Activated CD4-positive, CD25-positive, alpha-beta regulatory T cell (primary cell): ENCODE measurements at places on chromosomes 4 and X.

DNA sequence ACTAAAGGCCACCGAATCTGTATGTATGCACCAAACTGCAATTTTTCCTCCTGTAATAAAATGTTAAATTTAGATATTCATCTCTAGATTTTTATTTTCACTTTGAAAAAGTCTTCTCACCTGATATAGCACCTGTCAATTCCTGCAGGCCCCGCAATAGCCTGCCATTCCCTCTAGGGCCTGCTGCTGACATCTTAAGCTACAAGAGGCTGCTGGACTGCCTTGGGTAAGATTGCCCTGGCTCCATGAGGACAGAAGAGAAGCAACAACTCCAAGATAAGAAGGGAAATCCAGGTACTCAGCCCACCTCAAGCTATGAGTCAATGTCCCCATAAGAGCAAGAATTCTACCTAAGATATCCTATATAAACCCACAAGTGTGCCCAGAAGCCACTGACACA is 230.2 kb upstream of the AGTR2 start:
- no peak for DNase-seq

- DNase-seq: no peak
These were observed 31.4 kb upstream of the SETD7 start for GRCh38 chr4:139587446-139587845.

DNA sequence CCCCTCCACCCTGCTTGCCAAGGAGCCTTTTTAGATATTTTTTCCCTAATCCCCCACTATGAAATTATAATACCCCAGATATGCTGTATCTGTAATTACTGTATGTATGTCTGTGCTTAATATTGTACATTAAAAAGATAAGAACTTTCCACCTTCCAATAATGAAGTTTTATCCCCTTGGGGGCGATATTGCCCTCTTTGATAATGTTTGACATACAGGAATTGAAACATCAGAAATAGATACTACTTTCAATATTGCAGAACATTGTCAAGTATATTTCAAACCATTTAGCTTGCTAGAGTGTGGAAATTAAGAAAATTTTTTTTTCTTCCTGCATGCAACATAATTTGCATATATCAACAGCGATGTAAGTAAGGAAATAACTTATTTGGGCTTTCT is 58.9 kb downstream of the NAF1 start:
- no peak for DNase-seq

DNA sequence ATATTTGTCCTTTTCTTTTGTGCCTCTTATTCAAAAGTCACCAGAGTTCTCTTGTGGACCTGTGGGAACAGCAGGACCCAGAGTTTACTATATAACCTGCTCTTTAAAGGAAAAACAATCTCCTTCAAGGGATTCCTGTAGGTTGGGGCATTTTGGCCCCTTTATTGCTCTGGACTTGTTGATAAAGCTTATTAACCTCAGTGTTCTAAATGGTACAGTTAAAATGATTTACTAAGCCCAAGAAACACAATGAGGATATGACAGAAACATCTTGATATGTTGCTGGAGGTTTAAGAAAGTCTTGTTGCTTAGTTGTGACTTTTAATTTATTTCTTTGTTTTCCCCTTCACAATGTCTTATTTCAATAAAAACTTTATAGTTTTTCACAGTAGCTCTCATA is 46.8 kb downstream of the SLIT2 start:
- DNase-seq: no peak

- DNase-seq: no peak
These were observed 124.2 kb downstream of the C4orf51 start for GRCh38 chr4:145804116-145804515.

DNA sequence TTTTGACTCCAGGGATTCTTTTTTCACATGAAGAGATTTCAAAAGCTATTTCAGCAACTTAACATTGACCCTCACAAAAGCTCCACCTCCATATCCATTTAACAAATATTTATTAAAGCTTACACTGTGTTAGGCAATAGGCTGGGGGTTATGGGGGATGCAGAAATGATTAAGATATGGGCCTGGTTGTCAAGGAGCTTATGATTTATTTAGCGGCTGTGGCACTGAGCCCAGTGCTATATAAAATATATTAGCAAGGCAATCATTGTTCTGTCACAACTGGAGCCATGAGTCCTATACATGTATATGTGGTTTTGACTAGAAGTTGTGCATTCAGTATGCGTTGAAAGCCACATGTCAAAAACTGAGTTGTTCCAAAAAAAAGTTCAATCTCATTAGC is 131.1 kb downstream of the GPC3 start:
- DNase-seq: no peak

GRCh38 chr4:38344929-38345328 is 319.1 kb upstream of the KLF3 start:
- no peak for DNase-seq

GRCh38 chr4:158949099-158949498 is 153.8 kb upstream of the RAPGEF2 start:
- DNase-seq: no peak

DNA sequence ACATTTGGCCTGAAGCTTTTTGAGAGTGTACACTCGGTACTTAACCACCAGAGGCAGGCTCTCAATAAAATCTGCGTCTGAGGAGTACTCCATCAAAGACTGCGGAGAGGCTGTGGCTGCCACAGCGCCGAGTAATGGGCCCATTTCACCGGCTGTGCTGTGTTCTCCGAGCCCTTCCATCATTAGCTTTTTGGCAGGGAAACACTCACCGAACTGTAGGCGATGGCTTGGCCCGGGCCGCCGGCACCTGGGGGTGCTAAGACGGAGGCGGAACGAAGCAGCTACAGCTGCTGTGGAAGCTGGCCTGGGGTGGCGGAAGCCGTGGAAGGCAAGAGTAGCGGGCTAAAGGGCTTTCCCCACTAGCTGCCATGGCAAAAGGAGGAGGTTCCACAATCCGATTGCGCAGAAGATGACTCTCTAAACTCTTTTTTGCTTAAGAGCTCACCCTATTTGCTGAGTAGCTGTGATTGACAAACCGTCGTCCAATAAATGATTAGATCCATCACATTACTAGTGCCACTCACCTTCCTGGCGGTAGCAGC is 48.5 kb upstream of the PABPC1L2A start:
- DNase-seq: no peak

DNA sequence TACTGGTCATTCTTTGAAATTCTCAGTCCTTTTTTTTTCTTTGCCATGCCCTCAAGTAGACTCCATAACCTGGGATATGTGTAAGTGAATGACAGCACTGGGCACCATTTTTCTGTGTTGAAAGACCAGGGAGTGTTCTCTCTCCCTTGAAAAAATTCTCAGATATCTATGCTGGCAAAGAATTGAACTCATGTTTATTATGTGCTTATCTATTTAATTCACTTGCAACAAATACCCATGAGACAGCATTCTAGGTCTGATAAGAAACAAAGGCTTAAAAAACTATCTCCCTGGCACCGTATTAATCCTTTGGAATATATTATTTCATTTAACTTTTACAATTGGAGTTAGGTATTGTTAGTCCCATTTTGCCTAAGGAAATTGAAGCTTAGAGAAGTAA is 36.7 kb downstream of the LARP7 start:
- no peak for DNase-seq

- no peak for DNase-seq
These were observed 1041.0 kb upstream of the TENM3 start for GRCh38 chr4:181202240-181202639.

DNA sequence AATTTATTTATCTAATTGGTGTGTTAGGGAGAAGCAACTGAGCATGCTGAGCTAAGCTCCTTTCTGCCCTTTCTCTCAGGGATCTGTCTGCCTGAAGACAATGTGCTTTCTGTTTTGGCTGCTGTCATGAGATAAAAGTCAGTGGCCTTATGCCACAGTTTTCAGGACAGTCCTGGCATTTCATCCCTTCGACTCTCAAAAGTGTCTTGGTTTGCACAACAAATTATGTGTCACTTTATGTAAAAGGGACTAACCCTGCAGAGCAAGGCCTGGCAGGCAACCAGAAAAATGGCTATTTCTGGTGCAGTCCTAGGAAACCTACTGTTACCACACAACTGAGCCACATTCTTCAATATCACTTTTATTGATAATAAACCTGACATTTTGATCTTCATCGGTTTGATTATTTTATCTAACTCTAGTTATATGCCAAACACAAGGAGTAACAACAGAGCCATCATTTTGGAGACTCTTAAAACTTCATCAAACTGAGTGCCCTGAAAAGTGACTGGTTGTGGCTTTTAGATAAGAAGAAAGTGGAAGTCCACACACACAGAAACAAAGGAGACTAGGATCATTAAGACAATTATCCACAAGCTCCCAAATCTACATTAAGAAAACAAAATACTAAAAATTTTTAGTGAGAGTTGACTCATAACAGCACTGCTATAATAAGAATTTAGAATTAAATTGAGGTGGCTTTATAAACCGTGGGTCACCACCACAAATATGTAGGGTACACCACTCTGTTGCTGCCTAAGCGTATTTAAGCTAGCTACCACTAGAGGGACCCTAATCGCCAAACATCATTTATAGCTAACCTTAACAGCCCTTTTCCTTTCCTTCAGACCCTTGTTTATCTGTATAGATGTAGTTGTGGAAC is 95.9 kb upstream of the PTPN13 start:
- no peak for DNase-seq

DNA sequence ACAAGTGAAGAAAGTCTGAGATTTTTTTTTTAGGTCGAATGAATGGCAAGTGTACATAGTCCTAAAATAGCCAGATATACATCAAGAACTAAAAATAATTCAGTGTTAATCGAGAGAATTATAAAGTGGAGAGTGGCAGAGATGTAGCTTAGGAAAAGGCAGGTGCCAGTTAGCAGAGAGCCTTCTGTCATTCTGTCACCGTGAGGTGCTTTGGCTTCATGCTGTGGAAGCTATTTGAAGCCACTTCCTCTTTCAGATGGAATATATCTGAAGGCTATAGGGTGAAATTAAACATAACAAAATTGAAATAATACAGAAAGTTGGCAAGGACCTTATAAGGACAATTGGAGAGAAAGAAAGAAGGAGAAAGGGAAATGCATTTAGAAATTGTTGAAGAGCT is 756.3 kb downstream of the CCSER1 start:
- no peak for DNase-seq

- DNase-seq: no peak
These were observed 595.0 kb downstream of the GLUD2 start for GRCh38 chrX:121642415-121642814.

- no peak for DNase-seq
These were observed 3.9 kb upstream of the GLRB start for GRCh38 chr4:157072002-157072401.

GRCh38 chr4:119244832-119245231 is 32.3 kb downstream of the USP53 start:
- no peak for DNase-seq

GRCh38 chr4:110211007-110211769 is 12.8 kb upstream of the ELOVL6 start:
- no peak for DNase-seq

DNA sequence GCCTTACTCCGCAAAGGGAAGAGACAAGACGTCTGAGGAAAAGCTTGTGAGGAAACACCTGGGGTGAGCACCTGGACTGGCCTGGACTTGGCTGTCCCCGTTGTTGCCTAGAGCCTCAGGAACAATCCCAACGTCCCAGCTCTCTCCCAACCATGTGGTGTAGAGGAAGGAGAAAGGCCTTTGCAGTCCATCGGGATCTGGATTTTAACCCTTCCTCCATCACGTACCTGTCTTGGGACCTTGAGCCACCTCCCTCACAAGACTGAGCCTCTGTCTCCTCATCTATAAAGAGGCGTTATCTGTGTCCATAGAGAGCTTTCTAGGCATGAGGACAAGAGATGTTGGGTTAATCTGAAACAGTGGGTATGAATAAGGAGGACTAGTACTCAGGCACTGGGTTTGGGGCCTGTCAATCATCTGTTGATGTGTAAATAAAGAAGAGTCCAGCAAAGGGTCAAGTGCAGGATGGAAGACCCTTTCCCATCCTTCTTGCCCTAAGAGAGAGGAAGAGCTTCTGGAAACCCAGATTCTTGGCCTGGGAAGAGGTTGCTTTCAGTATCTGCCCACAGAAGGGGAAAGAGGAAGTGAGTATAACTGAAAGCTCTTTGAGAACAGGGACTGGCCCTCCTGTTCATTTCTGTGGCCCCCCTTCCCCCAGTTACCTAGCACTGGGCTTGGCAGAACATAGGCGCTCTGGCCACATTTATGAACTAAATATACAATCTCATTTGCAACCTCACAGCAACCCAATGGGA is 137.1 kb downstream of the PJA1 start:
- no peak for DNase-seq

- DNase-seq: no peak
These were observed 5.4 kb downstream of the STBD1 start for GRCh38 chr4:76311896-76312331.

GRCh38 chrX:105468741-105469140 is 248.2 kb upstream of the TEX13A start:
- no peak for DNase-seq

- DNase-seq: no peak
These were observed 669.5 kb upstream of the MAGEB2 start for GRCh38 chrX:29545878-29546277.

GRCh38 chrX:132034648-132035047 is 11.5 kb downstream of the STK26 start:
- DNase-seq: no peak

DNA sequence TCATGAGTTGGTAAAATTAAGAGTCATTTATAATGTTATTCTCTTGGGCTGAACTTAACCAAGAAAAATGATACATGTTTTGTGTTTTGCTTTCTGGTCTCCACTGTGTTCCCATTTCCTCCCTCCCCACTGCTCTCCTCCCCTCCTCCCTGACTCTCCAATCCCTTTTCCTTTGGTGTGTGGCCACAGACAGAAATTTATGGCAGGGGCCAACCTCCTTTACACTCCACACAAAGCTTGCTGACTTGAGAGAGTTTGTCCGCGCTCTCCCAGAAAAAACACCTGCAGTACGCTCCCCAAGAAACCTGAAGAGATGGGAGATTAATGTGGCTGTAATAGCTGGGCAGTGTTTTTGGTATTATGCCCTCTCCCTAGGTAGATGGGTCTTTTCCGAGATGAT is 88.9 kb downstream of the ALPK1 start:
- DNase-seq: no peak

DNA sequence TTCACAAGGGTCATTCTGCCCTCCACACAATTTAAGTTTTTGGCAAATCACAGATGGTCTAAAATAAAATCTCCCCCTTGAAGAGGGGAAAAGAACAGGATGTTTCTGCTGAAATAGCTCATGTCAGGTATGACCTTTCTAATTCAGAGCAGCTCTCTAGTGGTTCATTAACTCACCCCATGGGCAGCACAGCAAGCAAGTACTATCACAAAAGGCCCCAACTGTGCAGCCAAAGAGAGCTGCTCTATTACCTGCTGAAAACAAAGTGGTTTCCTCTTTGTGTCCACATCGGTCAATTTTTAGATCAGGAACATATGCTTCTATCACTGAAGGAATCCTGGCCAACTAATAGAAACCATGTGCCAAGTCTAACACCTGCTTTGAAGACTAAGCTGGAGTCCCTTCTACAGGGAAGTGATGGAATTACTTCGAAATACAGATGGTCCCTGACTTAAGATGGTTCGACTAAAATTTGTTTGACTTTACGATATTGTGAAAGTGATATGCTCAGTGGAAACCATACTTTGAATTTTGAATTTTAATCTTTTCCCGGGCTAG is 164.3 kb downstream of the ENOX2 start:
- no peak for DNase-seq

DNA sequence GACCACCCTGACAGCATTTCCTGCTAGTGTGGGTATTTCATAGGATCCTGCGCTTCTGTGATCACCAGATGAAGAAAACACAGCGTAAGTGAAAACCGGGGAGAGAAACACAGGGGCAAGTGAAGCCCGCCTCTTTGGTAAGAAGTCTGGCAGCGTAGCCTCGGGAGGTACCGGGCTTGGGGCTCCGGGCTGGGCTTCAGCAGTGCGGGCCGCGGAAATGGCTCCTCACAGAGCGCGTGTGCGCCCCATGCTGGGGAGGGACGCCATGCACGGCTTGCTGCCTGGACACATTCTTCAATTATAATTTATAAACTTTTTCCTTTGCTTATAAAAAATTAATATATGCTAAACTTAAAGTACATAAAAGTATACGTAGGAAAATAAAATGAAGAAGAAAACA is 151.5 kb downstream of the AFAP1 start:
- DNase-seq: no peak
